ENCODE measurements at places on chromosomes 2 and 18.

- H3K36me3 ChIP-seq: peaks cover 1% of the 10 kb centered on the region
- peak overlapping the region; percentile 88 for H3K27ac ChIP-seq
- no peaks in the 10 kb centered on the region for H3K27me3 ChIP-seq
- peaks cover 47% of the 10 kb centered on the region for H3K4me1 ChIP-seq
These were observed 40.1 kb downstream of the MGAT5 start for GRCh38 chr2:134293719-134294537.

GRCh38 chr2:221673248-221673647 lies 101.1 kb upstream of the EPHA4 start:
- H3K4me3 ChIP-seq: no peak overlapping the region
- no peaks in the 10 kb centered on the region for H3K4me1 ChIP-seq
- no peaks in the 10 kb centered on the region for H3K36me3 ChIP-seq
- H3K27ac ChIP-seq: no peak overlapping the region
- H3K27me3 ChIP-seq: no peaks in the 10 kb centered on the region

DNA sequence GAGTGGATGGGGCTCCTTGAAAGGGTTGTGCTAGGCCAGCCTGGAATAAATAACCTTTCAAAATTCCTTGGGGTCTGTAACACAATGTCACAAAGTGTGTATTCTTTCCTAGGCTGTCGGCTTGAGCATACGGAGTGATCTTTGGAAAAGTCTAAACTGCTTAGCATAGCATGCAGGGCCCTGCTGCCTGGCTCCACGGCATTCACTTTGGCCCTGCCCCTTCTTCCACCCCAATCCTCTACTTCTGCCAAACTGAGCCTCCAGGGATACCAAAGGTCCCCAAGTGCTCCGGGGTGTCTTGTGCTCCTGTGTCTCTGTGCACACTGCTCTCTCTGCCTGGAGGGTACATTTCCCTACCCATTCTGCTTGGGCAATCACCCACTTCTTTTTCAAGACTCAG lies 196.1 kb downstream of the LTBP1 start:
- H3K36me3 ChIP-seq: no peaks in the 10 kb centered on the region
- H3K27me3 ChIP-seq: peaks cover 16% of the 10 kb centered on the region
- H3K4me1 ChIP-seq: no peaks in the 10 kb centered on the region

- H3K27me3 ChIP-seq: no peaks in the 10 kb centered on the region
- no peak overlapping the region for H3K4me3 ChIP-seq
- H3K27ac ChIP-seq: no peak overlapping the region
- H3K4me1 ChIP-seq: no peaks in the 10 kb centered on the region
- no peaks in the 10 kb centered on the region for H3K36me3 ChIP-seq
These were observed 1480.0 kb downstream of the LRP1B start for GRCh38 chr2:140650825-140651224.

GRCh38 chr2:240371129-240372000 lies 64.1 kb upstream of the GPC1 start:
- no peaks in the 10 kb centered on the region for H3K4me1 ChIP-seq
- no peak for DNase-seq
- no peak overlapping the region for H3K27ac ChIP-seq

DNA sequence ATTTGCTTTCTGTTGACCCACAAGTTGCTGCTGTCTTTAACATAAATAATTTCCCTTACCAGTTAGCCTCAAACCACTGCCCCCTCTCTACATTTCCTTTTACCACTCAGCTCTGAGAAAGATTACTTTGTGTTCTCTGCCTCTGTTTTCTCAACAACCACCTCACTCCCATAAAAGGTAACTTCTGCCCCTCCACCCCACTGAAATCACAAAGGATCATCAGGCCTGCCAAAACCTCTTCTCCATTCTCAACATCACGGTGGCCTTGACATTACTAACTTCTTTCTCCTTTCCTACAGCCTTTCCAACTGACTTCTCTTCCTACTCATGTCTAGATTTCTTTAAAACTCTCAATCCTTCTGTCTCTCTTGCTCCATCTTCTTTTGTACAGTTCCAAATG lies 10.1 kb downstream of the ACADL start:
- no peak overlapping the region for H3K4me3 ChIP-seq
- peaks cover 7% of the 10 kb centered on the region for H3K27me3 ChIP-seq
- no peak overlapping the region for H3K27ac ChIP-seq
- no peaks in the 10 kb centered on the region for H3K4me1 ChIP-seq
- no peak for DNase-seq
- no peaks in the 10 kb centered on the region for H3K36me3 ChIP-seq

Measured in naive thymus-derived CD8-positive, alpha-beta T cell (primary cell).